ENCODE measurements at places on chromosomes 7 and 10. TPM values are rescaled to one million over a fixed set of nuclear protein-coding genes. Genes with fewer than 3 reads are reported as not detected.

The BEND7 gene
- 16.2 TPM for total RNA-seq

The MCM10 gene
- 0.98 TPM for total RNA-seq

The ZNF12 gene
- total RNA-seq: 49.8 TPM

The LAMB4 gene
- total RNA-seq: 0.74 TPM

The PTPN20 gene
- 1.5 TPM for total RNA-seq

The GARIN1A gene
- total RNA-seq: 1.5 TPM

- no peaks in the 10 kb centered on the region for H3K27me3 ChIP-seq
- H3K4me1 ChIP-seq: peaks cover 55% of the 10 kb centered on the region
- no peak for DNase-seq
- H3K27ac ChIP-seq: no peak overlapping the region
These were observed 2.7 kb downstream of the SP4 start for GRCh38 chr7:21430575-21430954.

DNA sequence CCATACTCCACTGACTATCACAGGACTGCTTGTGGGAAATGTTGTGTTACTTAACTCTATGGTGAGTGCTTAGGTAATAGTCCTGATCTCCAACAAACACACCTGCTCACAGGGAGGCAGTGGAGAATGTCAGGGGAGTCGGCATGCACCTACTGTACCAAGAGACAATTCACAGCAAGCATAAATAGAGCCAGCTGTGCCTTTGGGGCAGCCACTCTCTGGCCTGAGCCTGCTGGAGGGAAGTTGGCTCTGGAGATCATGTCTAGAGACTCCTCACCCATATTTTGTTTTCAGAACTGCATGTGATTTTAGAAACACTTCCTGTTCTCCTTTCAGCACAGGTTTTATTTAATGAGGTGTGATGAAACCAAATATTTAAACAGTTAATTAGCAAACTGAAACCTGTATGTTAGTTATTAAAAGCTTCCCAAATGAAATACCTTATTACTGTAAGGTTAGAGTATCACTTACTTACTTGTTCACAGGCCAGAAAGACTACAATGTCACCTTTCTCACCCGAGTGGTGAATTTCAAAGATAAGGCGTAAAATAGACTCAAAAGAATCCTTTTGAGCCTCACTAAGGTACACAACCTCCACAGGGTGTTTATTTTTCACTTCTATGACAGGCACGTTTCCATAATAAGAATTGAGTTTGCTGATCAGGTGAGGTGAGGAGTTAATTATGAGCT is 21.8 kb downstream of the DHX32 start:
- no peaks in the 10 kb centered on the region for H3K27me3 ChIP-seq
- no peak for DNase-seq
- no peaks in the 10 kb centered on the region for H3K4me1 ChIP-seq
- H3K4me3 ChIP-seq: no peak overlapping the region
- H3K36me3 ChIP-seq: peaks cover 18% of the 10 kb centered on the region

- H3K27me3 ChIP-seq: no peaks in the 10 kb centered on the region
- no peaks in the 10 kb centered on the region for H3K4me1 ChIP-seq
- no peak overlapping the region for H3K27ac ChIP-seq
- DNase-seq: no peak
- H3K36me3 ChIP-seq: no peaks in the 10 kb centered on the region
These were observed 154.0 kb downstream of the TRIL start for GRCh38 chr7:28804157-28804556.

- H3K36me3 ChIP-seq: no peaks in the 10 kb centered on the region
- peaks cover 5% of the 10 kb centered on the region for H3K4me1 ChIP-seq
- no peaks in the 10 kb centered on the region for H3K27me3 ChIP-seq
- H3K27ac ChIP-seq: peak overlapping the region; percentile 15
- H3K4me3 ChIP-seq: no peak overlapping the region
These were observed 220.9 kb downstream of the RNLS start for GRCh38 chr10:88361995-88362807.

DNA sequence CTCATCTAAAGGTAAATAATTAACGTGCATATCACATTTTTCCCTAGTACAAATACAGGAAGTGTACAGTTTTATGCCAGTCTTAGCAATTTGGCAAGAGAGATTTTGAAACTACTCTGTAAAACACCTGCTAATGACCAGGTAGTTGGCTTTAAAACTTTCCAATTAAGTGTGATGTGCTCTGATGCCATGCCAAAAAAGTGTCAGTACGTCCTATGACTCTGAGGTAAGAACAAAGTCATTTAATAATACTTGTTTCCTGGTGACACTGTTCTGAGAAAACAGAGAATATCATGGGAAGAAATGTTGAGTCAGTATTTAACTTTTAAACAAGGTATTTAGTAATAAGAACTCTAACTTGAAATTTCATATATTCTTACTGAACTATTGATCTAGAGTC is 9.6 kb downstream of the PDZD8 start:
- no peaks in the 10 kb centered on the region for H3K36me3 ChIP-seq
- H3K4me3 ChIP-seq: no peak overlapping the region
- no peak overlapping the region for H3K27ac ChIP-seq
- H3K4me1 ChIP-seq: peaks cover 79% of the 10 kb centered on the region
- H3K27me3 ChIP-seq: no peaks in the 10 kb centered on the region
- DNase-seq: no peak

GRCh38 chr7:104789780-104790179 is 224.2 kb upstream of the KMT2E start:
- H3K4me3 ChIP-seq: no peak overlapping the region
- no peaks in the 10 kb centered on the region for H3K27me3 ChIP-seq
- H3K27ac ChIP-seq: no peak overlapping the region

DNA sequence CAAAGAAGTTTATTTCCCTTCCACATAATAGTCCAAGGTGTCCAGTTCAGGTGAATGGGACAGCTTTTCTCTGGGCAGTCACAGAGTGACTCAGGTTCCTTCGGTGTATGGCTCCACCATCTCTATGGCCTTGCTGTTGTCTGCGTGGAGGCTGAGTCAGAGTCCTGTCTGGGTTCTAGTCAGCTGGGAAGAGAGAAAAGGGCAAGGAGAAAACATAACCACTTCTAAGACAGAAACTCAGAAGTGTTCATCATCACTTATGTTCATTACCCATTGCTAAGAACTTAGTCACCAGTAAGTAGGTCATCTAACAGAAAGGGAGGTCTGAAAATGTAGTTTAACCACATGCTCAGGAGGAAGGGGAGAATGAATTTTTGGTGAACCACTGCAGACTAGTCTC is 32.4 kb upstream of the CCDC7 start:
- H3K36me3 ChIP-seq: no peaks in the 10 kb centered on the region
- H3K4me3 ChIP-seq: no peak overlapping the region
- H3K27me3 ChIP-seq: no peaks in the 10 kb centered on the region
- no peak overlapping the region for H3K27ac ChIP-seq

DNA sequence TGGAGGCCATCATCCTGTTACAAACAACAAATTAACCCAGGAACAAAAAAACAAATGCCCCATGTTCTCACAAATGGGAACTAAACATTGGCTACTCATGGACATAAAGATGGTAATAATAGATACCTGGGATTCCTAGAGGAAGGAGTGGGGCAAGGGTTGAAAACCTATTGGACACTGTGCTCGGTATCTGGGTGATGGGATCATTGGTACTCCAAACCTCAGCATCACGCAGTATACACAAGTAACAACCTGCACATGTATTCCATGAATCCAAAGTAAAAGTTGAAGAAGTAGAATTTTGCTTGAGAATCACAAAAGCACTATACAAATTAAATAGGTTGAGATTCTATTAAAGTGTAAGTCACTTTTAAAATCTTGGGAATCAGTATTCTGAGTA is 16.7 kb downstream of the GHITM start:
- no peak overlapping the region for H3K27ac ChIP-seq
- no peak overlapping the region for H3K4me3 ChIP-seq
- no peaks in the 10 kb centered on the region for H3K36me3 ChIP-seq
- no peaks in the 10 kb centered on the region for H3K4me1 ChIP-seq
- H3K27me3 ChIP-seq: no peaks in the 10 kb centered on the region

DNA sequence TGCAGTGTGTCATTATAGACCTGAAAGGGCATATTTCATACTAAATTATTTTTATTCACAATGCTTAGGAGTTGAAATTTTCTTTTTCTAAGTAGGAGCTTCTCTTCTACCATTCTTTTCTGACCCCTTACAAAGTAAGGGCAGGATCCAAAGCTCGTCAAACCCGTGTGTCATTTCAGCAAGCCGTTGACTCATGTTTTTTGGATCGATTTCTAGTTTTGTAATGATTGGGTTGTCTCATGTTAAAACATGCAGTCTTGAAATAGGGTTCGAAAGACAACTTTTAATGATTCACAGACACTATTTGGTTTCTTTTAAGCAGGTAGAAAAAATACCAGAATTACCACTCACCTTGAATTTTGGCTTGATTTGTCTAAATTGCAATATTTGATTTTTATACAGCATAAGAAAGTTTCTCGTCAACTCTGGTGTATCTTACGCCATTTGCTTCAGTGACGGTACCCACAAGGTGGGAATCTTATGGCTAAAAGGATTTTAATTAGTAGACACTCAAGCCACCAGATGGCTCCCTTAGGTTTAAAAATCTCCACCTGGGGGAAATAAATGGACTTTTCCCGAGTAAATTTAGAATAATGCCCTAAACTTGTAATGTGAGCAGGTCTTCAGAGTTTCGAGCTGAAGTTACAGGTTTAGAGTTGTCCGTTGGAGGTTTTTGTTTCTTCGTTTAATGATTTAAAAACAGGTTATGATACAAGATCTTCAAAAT is 283.4 kb downstream of the CCDC3 start:
- H3K27me3 ChIP-seq: no peaks in the 10 kb centered on the region
- DNase-seq: no peak
- H3K36me3 ChIP-seq: no peaks in the 10 kb centered on the region
- peaks cover 24% of the 10 kb centered on the region for H3K4me1 ChIP-seq
- no peak overlapping the region for H3K4me3 ChIP-seq

DNA sequence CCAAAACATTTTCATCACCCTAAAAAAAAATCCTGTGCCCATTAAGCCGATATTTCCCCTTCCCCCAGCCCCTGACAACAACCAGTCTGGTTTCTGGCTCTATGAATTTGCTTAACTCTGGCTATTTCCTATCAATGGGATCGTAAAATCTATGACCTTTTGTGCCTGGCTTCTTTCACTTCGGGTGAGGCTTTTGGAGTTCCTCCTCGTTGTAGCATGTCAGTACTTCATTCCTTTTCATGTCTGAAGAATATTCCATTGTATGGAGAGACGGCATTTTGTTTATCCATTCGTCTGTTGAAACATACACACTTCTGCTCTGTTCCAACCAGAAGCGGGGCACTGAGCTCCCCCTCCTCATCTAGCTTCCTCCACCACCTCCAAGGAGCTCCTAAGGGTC is 29.5 kb downstream of the TACC2 start:
- peak overlapping the region; percentile 65 for H3K27ac ChIP-seq
- H3K27me3 ChIP-seq: no peaks in the 10 kb centered on the region
- no peaks in the 10 kb centered on the region for H3K36me3 ChIP-seq
- H3K4me1 ChIP-seq: peaks cover 12% of the 10 kb centered on the region
- no peak for DNase-seq
- peak overlapping the region; percentile 23 for H3K4me3 ChIP-seq
